G401 (cell line): ENCODE measurements at places on chromosomes 1 and 21. TPM values are rescaled to one million over a fixed set of nuclear protein-coding genes. Genes with fewer than 3 reads are reported as not detected.
A peak's percentile ranks its signal among the peaks of the same experiment; 100 is the strongest.

DNA sequence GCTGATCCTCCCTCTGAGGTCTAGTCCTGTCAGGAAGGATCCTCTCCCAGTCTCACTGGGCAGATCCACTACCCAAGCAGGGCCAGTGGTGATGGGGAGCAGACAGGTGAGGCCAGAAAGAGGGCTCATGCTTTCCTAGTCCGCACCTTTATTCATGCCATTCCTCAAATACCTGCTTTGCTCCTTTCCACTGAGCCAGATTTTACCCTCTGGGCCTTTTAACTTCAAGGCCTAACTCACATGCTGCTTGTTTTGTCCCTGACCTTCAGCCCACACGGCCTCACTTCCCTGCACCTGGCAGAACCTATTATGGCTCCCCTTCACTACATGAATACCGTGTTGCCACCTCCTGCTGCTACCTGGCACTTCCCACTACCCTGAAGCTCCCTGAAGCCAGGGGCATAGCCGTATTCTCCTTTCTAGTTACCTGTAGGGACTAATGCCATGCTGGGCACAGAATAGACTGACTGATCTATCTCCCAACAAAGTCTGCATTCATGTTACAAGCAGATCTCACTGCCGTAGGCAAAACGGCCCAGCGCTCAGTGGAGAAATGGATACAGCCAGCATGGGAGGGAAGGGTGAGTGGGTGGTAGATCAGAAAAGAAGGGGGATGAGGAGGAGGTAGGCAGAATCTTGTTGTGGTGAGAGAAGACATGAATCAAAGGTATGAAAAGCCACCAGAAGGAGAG, 36.1 kb upstream of the GOLT1A start:
- no peak for DNase-seq

UHMK1 gene
- total RNA-seq: 11.7 and 16.3 TPM in 2 replicates

DNA sequence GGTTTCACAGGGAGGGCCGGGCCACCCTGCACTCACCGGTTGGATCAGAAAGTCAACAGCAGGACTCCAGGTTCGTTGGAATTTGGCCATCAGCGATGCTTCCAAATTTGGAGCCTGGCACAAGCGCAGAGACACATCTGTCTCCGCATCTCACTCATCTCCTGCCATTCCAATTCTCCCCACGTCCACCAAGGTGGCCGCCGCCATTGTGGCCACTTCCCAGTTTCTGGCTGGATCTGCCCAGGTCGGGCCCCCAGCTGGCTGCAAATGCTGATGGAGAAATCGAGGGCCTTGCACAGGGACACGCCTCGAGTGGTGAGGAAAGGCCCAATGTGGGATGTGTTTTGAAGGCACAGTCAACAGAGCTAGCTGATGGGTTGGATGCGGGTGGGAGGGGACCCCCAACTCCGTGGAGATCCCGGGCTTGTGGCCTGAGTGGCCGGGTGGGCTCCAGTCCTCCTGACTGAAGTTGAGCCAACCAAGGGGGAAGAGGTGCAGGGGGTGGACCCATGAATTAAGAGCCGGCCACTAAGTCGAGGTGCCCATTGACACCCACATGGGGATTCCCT, 102.7 kb downstream of the CRYAA start:
- DNase-seq: no peak

LCE1D gene
- total RNA-seq: not detected in 2 replicates

RCOR3 gene
- 8.1 TPM in 2 replicates for total RNA-seq

DNA sequence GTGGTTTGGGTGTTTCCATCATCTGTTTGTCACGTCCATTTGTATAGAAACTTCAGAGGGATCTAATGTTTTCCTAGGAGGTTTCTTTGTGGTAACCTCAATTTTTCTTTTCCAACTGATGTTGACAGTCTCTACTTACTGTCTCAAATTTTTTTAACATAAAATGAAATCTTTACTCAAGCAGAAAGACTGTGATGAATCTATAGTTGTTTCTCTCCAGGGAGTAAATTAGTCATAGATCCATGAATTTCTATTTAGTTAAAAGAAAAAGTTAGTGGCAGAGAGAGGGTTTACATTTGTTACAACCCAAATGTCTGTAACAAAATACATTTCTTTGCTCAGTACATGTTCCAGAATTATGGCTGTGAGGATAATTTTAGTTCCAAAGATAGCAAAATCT, 161.6 kb downstream of the DISP1 start:
- no peak for DNase-seq

GRCh38 chr1:8545078-8545477, 227.2 kb downstream of the SLC45A1 start:
- DNase-seq: no peak

DNA sequence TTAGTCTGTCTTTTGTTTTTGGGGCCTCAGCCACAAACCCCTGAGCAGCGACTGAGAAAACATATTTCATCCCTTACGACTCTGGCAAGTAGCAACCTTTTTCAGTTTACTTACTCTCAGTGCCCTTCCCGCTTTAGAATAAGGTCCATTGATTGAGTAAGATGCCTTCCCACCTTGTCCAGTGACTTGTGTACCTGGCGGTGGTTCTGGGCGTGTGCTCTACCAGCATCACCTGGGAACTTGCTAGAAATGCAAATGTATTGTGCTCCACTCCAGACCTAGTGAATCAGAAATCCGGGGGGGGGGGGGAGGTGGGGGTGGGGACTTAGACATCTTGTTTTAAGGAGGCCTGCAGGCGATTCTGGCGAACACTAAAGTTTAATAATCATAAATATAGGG, 72.1 kb downstream of the S1PR1 start:
- no peak for DNase-seq

- DNase-seq: peak; percentile 69
Observed at GRCh38 chr1:108877348-108878159, 769 bp downstream of the GPSM2 start.

PTPRU gene
- 25.4 and 35.5 TPM in 2 replicates for total RNA-seq

DNA sequence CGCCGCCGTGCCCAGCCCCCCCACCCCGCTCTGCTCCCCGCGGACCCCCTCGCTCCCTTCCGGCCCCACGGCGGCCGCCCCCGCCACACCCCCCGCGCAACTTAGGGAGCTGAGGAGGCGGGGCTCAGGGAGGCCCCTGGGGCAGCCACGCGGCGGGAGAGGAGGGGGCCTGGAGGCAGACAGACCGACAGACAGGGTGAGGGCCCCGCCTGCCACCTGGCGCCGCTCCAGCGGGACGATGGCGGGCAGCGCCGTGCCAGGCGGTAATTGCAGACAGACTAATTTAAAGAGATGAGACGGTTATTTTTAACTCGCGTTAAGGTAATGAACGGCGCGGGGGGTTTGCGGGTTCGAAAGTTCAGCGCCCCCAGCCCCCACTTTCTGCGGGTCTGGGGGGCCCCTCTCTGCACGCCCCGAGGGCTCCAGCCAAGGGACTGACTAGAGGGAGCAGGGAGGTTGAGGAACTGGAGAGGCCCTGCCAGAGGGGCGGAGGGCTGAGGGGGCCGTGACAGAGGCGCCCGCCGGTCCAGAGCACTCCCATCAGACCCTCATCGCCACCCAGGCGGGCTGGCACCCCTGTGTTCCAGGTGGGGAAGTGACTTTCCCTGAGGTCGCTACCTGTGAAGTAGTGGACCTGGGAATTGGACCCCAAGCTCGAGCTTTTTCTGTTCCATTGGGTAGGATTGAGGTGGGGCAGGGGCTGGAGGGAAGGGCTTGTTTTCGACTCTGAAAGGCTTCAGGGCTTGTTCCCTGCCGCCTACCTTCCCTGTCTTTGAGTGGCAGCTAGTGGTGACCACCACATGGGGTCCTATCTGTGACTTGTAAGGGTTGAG, 5.4 kb downstream of the FOXO6 start:
- DNase-seq: no peak

GRCh38 chr1:241336335-241336734, 20.7 kb downstream of the RGS7 start:
- no peak for DNase-seq

EPS8L3 gene
- total RNA-seq: not detected in 2 replicates

- no peak for DNase-seq
Observed at GRCh38 chr1:214524824-214525223, 26.6 kb downstream of the PTPN14 start.

GRCh38 chr1:166974647-166975345, 544 bp downstream of the ILDR2 start:
- DNase-seq: peak; percentile 18

- DNase-seq: no peak
Observed at GRCh38 chr21:16550917-16551741, 821.3 kb downstream of the USP25 start.

- DNase-seq: no peak
Observed at GRCh38 chr1:1264026-1264425, 9.6 kb downstream of the UBE2J2 start.

EDN2 gene
- total RNA-seq: 1.8 and 2.2 TPM in 2 replicates

PTPN14 gene
- 8.9 and 9.7 TPM in 2 replicates for total RNA-seq

DNA sequence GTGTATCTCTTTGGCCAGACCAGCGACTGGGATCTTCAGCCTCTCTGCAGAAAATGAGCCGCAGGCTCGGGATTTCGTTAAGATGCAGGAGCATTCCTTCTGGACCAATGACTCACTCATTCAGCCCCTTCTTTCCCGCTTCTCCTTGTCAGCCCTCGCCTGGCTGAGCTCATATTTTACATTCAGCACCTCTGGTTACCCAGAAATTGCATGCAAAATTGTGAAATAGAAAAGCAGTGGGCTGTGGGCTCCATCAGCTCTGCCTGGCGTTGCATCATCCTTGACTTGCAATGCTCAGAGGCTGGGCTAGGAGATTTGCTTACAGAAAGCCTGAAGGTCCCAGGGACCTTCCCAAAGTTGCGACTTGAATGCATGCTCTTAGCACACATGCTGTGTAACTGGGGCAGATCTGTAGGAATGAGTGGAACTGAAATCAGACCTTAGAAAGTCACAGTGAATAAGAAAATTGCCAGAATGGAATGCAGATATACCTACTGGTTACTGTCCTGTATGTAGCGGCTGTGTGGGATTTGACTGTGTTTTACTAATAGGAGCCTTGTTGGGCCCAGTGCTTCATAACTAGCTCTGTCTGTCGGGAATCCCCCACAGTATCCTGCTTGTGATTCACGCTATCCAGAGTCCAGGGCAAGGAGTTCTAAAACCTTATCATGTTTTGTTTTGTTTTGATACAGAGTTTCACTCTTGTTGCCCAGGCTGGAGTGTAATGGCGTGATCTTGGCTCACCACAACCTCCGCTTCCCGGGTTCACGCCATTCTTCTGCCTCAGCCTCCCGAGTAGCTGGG, 444.8 kb downstream of the KIF26B start:
- DNase-seq: no peak

DNA sequence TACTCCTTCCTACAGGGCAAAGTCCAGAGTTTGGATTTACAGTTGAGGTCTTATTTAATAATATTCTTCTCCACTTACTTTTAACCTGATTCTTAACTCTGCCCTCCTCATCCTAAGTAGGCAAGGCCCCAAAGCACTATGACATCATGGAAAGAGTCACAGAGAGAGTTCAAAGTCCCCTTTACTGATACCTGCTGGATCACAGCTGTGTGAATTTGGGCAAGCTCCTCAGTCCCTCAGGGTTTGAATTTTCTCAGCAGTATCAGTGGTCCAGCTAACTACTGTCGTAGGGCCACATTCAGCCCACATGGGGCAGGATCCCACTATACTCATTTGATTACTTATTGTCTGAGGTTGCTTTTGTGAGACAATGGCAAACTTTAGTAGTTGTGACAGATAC, 16.0 kb downstream of the TYW3 start:
- no peak for DNase-seq

KRTAP20-1 gene
- total RNA-seq: not detected in 2 replicates

DNA sequence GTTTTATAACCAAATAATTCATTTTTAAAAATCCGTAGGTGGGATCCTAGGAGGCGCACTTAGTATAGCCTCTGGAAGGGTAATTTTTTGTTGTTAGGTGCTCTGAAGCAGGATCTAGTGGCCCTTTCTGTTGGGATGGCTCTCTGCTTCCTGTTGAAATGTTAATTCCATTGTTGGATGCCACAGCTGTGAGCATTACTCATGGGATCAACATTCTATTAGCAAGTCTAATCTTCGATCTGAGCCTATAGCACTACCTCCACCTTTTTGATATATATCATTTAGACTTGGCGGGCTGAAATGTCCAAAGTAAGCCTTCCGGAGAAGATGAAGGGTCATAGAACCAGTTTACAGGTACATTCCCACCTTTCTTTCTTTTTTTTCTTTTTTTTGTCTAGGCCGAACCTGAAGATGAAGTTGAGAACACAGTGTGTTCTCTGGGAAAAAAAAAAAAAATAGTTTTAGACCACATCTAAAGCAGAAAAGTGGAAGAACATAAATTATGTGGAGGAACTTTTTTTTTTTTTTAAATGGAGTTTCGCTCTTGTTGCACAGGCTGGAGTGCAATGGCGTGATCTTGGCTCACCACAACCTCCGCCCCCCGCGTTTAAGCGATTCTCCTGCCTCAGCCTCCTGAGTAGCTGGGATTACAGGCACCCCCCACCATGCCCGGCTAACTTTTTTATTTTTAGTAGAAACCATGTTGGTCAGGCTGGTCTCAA, 1.4 kb downstream of the CXADR start:
- DNase-seq: no peak
